Activated T-helper 17 cell treated with anti-CD3 and anti-CD28 coated beads, Interleukin-2, amount 50 U/mL, for 72 hours (primary cell): ENCODE measurements at places on chromosomes 5 and 9. TPM values are rescaled to one million over a fixed set of nuclear protein-coding genes. Genes with fewer than 3 reads are reported as not detected.

The FBLL1 gene
- total RNA-seq: 1.1 TPM

DNA sequence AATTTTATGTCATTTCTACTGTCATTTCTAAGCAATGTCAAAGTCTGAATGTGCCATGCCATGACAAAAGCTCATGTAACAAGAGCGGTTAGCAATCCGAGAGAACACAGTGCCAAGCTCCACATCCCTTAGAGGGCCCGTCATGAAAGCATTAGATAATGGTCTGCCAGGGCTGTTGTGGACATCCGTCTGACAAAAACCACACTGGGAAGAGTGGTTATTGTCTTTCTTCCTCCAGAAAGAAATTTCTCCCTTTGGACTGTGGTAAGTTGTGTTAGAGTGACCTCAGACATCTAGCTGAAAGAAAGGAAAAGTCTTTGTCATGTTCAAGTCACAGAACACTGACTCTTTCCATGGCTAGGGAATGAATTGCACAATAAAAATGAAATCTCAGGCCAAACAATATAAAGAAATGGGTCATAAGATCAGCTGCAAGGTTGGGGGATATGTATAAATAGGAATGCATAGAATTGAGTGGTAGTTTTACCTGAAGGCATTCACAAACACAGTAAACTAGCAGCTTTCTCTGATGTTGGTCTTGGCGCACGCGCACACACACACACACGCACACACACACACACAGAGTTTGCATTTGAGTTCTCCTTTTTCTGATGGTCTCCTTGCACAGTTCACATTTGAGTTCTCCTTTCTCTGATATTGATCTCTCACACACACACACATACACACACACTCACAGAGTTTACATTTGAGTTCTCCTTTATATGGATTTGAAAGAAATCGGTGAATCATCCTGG, 5.3 kb downstream of the SLC1A3 start:
- peaks cover under 1% of the 10 kb centered on the region for H3K4me1 ChIP-seq
- H3K36me3 ChIP-seq: no peaks in the 10 kb centered on the region
- no peak for ATAC-seq
- H3K27ac ChIP-seq: no peak overlapping the region
- no peak overlapping the region for H3K4me3 ChIP-seq

The KIF20A gene
- 73.0 TPM for total RNA-seq

- H3K27ac ChIP-seq: no peak overlapping the region
- H3K4me3 ChIP-seq: no peak overlapping the region
- ATAC-seq: no peak
- H3K4me1 ChIP-seq: no peaks in the 10 kb centered on the region
- no peaks in the 10 kb centered on the region for H3K36me3 ChIP-seq
- H3K27me3 ChIP-seq: peaks cover 4% of the 10 kb centered on the region
Observed at GRCh38 chr5:171499611-171500010, 80.2 kb downstream of the FGF18 start.

DNA sequence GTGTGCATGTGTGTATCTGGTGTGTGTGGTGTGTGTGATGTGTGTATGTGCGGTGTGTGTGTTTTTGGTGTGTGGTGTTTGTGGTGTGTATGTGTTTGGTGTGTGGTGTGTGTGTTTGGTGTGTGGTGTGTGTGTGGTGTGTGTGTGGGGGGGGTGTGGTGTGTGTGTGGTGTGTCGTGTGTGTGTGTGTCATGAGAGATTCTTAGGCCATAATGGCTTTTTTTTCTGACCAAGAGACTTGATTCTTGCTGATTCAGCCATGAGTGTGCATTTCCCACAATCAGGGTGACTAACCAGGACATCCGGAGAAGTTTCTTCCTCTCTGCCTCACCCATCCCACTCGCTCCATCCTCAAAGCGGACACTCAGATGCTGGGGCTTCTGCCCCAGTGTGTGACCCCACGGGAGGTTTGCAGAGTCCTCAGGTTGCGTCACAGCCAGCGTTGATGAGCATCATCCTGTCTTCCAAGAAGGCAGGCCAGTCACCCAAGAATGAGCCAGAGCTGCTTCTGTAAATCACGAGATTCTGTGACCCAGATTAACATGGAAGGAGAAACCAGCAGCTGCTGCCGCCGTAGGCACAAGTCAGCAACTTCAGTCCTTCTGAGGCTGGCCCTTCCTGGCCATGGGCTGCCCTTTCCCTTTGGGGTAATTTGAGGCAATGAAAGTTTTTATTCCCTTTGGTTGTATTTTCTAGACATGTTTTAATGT, 12.5 kb upstream of the CTSL start:
- H3K4me1 ChIP-seq: peaks cover 25% of the 10 kb centered on the region
- ATAC-seq: peak; percentile 90
- H3K27ac ChIP-seq: peak overlapping the region; percentile 52
- no peaks in the 10 kb centered on the region for H3K36me3 ChIP-seq
- H3K4me3 ChIP-seq: peak overlapping the region; percentile 40

The PCDHA12 gene
- total RNA-seq: not detected

DNA sequence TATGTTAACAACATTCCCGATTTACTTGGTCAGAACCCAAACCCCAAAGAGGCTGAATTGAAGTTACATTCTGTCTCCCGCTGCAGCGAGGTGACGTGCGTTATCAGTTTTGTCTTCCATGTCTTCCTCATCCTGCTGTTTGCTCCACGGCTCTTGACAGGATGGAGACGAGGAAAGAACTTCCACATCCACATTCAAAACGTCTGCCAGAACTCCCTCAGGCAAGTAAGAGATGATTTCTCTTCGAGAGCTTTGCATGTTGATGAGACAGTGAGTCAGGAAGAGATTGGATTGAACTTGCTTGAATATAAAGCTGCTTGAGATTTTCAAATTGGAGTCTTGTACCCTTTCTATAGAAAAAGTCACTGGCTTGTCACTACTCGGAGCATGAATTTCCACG, 242.6 kb downstream of the AUH start:
- H3K27me3 ChIP-seq: peaks cover 20% of the 10 kb centered on the region
- no peak for ATAC-seq
- H3K36me3 ChIP-seq: no peaks in the 10 kb centered on the region
- peaks cover 8% of the 10 kb centered on the region for H3K4me1 ChIP-seq
- H3K4me3 ChIP-seq: no peak overlapping the region

DNA sequence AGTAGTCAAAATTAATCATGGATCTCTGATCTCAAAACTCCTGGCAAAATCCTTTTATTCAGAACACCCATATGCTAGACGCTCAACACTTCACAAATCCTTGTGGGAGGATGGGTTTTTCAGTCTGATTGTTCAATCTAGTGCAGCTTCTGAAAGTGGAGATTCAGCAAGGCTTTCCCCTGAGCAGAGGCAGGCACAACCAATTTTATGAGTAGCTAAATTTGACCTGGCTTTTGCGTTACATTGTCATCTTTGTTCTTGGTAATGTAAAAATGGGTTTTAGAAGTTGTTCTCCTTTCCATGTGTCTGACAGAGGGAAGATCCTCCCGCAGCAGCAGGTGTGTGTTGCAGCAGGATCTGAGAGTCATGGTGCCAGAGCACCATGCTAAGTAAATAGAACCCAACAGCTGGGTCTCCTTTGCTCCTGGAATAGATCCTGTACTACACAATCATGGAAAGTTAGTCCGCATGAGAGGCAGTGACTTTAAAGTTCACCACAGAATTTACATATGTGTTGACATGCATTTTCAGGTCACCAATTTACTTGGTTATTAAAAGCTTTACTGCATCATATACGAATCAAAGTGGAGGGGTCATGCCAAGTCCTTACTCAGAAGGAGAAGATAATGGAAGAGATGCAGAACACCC, 70.1 kb upstream of the MEF2C start:
- H3K4me3 ChIP-seq: no peak overlapping the region
- peaks cover 5% of the 10 kb centered on the region for H3K27me3 ChIP-seq
- no peak for ATAC-seq
- no peaks in the 10 kb centered on the region for H3K36me3 ChIP-seq
- H3K4me1 ChIP-seq: no peaks in the 10 kb centered on the region

- peaks cover 57% of the 10 kb centered on the region for H3K4me1 ChIP-seq
- ATAC-seq: peak; percentile 50
- H3K27me3 ChIP-seq: no peaks in the 10 kb centered on the region
- peaks cover 37% of the 10 kb centered on the region for H3K36me3 ChIP-seq
Observed at GRCh38 chr5:171961117-171961516, 45.3 kb downstream of the FBXW11 start.

The IFNB1 gene
- not detected for total RNA-seq

The IL33 gene
- not detected for total RNA-seq

The C9orf50 gene
- total RNA-seq: not detected

GRCh38 chr9:16405421-16405820, 465.0 kb downstream of the BNC2 start:
- no peak overlapping the region for H3K27ac ChIP-seq
- no peak for ATAC-seq
- no peaks in the 10 kb centered on the region for H3K4me1 ChIP-seq
- H3K36me3 ChIP-seq: no peaks in the 10 kb centered on the region
- no peak overlapping the region for H3K4me3 ChIP-seq
- no peaks in the 10 kb centered on the region for H3K27me3 ChIP-seq

DNA sequence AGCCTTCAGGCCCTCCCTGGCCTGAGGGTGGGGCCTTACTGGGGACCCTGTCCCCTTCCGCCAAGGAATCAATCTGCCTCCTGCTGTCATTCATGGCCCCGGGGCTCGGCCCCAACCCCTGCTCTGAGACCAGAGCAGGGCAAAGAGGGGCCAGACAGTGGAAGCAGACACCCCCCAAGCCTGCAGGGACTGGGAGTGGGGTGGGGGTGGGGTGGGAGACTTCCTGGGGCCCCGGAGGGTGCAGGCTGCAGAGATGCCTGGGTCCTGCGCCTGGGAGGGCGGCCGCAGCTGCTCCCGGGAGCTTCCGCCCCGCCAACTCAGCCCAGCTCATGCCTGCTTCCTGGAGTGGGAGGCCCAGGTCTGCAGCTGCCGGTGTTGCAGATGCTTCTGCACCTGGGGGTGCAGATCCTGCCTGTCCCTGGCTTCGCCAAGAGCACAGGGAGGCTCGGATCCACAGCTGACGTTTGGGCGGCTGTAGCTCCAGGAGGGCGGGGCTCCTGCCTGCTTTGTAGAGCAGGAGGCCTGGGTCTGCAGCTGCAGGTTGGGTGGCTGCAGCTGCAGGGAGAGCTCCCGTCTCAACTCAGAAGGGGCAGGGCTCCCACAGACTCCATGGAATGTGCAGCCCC, 6.2 kb downstream of the KIF4B start:
- H3K4me1 ChIP-seq: peaks cover 7% of the 10 kb centered on the region
- H3K4me3 ChIP-seq: no peak overlapping the region
- no peak for ATAC-seq
- H3K36me3 ChIP-seq: no peaks in the 10 kb centered on the region
- peaks cover 39% of the 10 kb centered on the region for H3K27me3 ChIP-seq
- no peak overlapping the region for H3K27ac ChIP-seq

GRCh38 chr5:139394654-139395566, at the start of gene PROB1:
Gene PROB1, minus strand, starts transcription at chr5:139395104. Its CDS starts 23 bp downstream, at chr5:139395081.
- no peak for ATAC-seq
- peak within 1 kb of the TSS; percentile 97 for H3K4me3 ChIP-seq
- H3K27ac ChIP-seq: peak within 1 kb of the TSS; percentile 90

DNA sequence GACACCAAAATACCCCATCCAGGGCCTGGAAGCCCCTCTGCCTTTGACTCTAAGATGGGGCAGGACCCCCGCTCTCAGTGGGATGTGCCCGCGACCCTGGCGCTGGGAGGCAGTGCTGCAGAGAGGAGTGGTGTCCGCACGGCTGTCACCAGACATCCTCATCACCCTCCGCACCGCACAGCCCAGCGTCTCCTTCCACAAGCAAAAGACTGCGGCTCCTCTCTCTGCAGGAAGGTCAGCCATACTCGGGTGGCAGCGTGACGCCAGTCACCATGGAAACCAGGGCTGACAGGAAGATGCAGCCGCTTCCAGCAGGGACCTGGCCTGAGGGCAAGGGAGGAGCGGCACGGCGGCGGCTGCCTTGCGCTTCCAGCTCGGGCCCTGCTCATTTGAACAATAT, 17.1 kb upstream of the SLC6A3 start:
- no peaks in the 10 kb centered on the region for H3K4me1 ChIP-seq
- ATAC-seq: no peak
- peaks cover 41% of the 10 kb centered on the region for H3K36me3 ChIP-seq

- no peaks in the 10 kb centered on the region for H3K36me3 ChIP-seq
- no peaks in the 10 kb centered on the region for H3K4me1 ChIP-seq
- H3K27ac ChIP-seq: no peak overlapping the region
- H3K27me3 ChIP-seq: peaks cover 21% of the 10 kb centered on the region
Observed at GRCh38 chr5:153480401-153480800, 10.1 kb upstream of the GRIA1 start.

- H3K4me1 ChIP-seq: no peaks in the 10 kb centered on the region
- H3K27me3 ChIP-seq: no peaks in the 10 kb centered on the region
- no peaks in the 10 kb centered on the region for H3K36me3 ChIP-seq
- no peak for ATAC-seq
Observed at GRCh38 chr5:125704888-125705287, 718.3 kb upstream of the GRAMD2B start.

- H3K4me1 ChIP-seq: peaks cover 11% of the 10 kb centered on the region
- H3K4me3 ChIP-seq: peak overlapping the region; percentile 97
- H3K36me3 ChIP-seq: peaks cover 26% of the 10 kb centered on the region
- ATAC-seq: no peak
- no peaks in the 10 kb centered on the region for H3K27me3 ChIP-seq
Observed at GRCh38 chr5:133050521-133050920, 1.3 kb upstream of the HSPA4 start.

The AJM1 gene
- total RNA-seq: 4.3 TPM

The ZBED3 gene
- 0.04 TPM for total RNA-seq

GRCh38 chr5:75460942-75461610, 50.4 kb downstream of the CERT1 start:
- H3K4me1 ChIP-seq: peaks cover 16% of the 10 kb centered on the region
- H3K36me3 ChIP-seq: peaks cover 35% of the 10 kb centered on the region
- no peaks in the 10 kb centered on the region for H3K27me3 ChIP-seq
- ATAC-seq: no peak

- peaks cover 11% of the 10 kb centered on the region for H3K27me3 ChIP-seq
- no peak for ATAC-seq
- H3K4me3 ChIP-seq: no peak overlapping the region
- H3K36me3 ChIP-seq: no peaks in the 10 kb centered on the region
Observed at GRCh38 chr5:158099571-158100105, 240.7 kb upstream of the CLINT1 start.

- H3K4me3 ChIP-seq: no peak overlapping the region
- no peaks in the 10 kb centered on the region for H3K4me1 ChIP-seq
- no peaks in the 10 kb centered on the region for H3K27me3 ChIP-seq
- H3K36me3 ChIP-seq: no peaks in the 10 kb centered on the region
- no peak overlapping the region for H3K27ac ChIP-seq
Observed at GRCh38 chr5:69083412-69083811, 10.4 kb upstream of the SLC30A5 start.

GRCh38 chr5:17481378-17481777, 16.7 kb upstream of the TAF11L2 start:
- H3K36me3 ChIP-seq: no peaks in the 10 kb centered on the region
- H3K27me3 ChIP-seq: no peaks in the 10 kb centered on the region
- no peaks in the 10 kb centered on the region for H3K4me1 ChIP-seq
- no peak overlapping the region for H3K27ac ChIP-seq
- H3K4me3 ChIP-seq: no peak overlapping the region

The DRD1 gene
- total RNA-seq: not detected

- no peak overlapping the region for H3K27ac ChIP-seq
- no peak for ATAC-seq
- peaks cover 12% of the 10 kb centered on the region for H3K36me3 ChIP-seq
Observed at GRCh38 chr9:33244137-33244784, 4.3 kb downstream of the SPINK4 start.

The ANKRD31 gene
- total RNA-seq: 0.48 TPM
